Muscle of leg (tissue), 16 donors: ENCODE measurements at places on chromosomes 1 and 21. TPM values are rescaled to one million over a fixed set of nuclear protein-coding genes. Genes with fewer than 3 reads are reported as not detected.

GRCh38 chr1:221939607-221940006, 197.7 kb upstream of the DUSP10 start:
- peak; percentile 46 for DNase-seq

DNA sequence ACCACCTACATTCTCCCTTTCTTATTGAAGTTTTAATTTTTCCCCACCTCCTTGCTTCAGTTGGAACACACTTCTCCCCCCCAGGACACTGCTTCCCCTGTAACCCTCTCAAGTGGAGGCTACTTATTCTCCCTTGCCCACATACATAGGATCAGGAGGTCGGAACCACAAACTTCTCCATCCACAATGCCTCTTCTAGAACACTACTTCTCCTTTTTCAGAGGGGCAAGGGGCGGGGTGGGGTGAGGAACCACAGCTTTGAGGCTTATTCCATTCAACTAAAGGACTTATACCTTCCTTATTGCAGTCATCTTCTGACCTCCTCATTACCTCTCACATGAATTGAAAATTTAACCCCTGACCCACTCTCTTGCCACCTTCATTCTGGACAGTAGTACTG, 81.3 kb downstream of the NEK7 start:
- DNase-seq: peak; percentile 49

DNA sequence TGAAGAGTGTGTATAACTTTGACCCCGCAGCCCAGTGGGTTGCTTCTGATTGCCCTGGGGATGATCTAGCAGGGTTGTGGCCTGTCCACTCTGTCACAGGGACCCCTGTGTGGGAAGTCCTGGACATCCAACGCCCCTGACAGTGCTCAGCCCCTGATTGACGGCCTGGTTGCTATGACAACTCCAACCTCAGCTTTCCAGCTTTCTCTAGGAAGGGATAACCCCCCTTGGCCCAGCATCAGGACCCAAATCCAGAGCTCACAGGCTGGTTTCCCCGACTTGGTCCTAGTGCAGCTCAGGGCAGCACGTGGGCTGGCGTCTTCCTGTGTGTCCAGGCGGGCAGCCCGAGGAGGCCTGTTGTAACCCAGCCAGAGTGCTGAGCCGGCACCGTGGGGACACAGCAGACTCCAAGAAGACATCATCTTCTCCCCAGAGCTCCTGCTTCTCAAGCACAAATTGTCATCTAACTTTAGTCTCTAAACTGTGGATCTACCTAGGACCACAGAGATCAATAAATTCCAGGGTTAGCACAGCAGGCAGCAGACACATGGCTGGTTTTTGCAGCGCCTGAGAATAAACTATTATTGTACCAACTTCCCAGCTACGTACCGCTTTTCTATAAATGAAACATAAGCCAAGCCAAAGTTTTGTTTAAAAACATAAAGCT, 18.9 kb upstream of the PDXK start:
- no peak for DNase-seq

Gene RGS8
- 0.04 TPM for total RNA-seq

GRCh38 chr1:231419738-231420298, 2.3 kb downstream of the EGLN1 start:
- DNase-seq: peak; percentile 12

- DNase-seq: no peak
These were observed 14.9 kb downstream of the PTCH2 start for GRCh38 chr1:44828003-44828651.

- DNase-seq: no peak
These were observed 107.6 kb downstream of the NOS1AP start for GRCh38 chr1:162177126-162177525.

Gene SPRR2A
- total RNA-seq: not detected

GRCh38 chr21:31176725-31177124, 138.4 kb upstream of the KRTAP19-8 start:
- no peak for DNase-seq

Gene FBXO2
- total RNA-seq: 0.58 TPM

Gene TRIM46
- 0.22 TPM for total RNA-seq

Gene FAM131C
- total RNA-seq: 0.09 TPM

DNA sequence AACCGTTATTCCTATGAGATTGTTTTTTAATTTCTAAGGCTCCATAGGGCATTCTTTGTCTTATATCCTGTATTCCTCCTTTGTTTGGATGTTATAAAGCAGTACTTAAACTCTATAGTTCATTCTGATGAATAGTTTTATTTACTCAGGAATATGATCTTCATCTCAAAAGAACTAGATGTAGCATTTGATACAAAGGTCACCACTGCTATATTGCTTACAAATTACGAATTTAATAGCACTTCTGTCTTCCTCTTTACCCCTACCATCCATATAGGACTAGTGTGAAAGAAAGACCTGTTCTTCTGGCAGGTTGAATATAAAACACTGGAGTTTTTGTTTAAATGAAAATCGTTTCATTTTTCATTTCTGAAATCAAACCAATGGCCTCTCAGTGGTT, 468.1 kb upstream of the CXADR start:
- DNase-seq: no peak

- DNase-seq: no peak
These were observed 24.7 kb downstream of the KNCN start for GRCh38 chr1:46526691-46527291.

DNA sequence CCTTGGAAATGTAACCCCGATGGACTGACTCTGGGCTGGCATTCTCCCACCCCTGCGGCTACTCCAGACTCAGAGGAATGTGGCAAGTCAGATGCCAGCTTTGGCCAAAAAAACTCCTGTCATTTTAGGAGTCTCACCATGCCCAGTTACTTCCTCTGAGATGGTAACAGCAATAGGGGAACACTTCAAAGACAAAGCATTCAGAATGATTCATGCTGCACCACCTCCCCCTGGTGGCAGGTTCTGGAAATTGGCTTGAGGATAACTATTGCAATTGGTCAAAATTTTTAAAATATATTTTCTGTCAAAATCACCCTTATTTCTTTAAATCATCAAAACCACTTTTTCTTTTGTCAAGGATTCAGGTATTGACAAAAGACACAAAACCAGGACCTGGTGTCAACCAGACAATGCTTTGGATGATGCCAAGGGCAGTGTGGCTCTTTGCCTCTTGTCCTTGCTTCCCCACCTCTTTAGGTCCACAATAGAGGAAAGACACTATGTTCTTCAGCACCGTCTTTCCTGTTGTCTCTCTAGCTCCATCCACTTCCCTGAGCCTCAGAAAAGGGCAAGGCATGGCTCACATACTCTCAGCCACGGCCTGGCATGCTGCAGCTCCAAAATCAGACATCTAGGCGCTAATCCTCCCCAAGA, 9.9 kb upstream of the CDCA8 start:
- peak; percentile 78 for DNase-seq

Gene IFNLR1
- total RNA-seq: 0.04 TPM

- no peak for DNase-seq
These were observed 134.4 kb downstream of the GALNT2 start for GRCh38 chr1:230201445-230201844.
